GM13977 (cell line): ENCODE measurements at places on chromosomes 13 and 19.

DNA sequence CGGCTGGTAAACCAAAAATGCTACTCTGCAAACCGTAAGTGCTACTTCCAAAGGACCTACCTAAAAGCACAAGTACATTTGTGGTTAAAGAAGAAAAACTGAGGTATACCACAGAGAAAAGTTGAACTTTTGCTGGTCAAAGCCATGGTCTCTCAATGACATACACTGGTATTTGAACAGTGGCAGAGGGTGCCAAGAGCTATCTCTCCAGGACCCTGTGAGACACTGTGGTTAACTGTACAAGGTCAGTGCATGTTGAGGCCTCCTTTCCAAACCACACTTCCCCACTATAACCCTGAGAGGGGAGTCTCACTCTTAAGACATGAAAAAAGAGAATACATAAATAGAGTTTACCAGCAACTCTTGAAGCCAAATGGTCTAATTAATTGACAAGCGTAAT is 49.5 kb downstream of the COL4A1 start:
- DNase-seq, result no peak

GRCh38 chr13:46170268-46170667 is 11.7 kb downstream of the LCP1 start:
- no peak for DNase-seq

GRCh38 chr19:46181388-46181779 is 33.3 kb downstream of the IGFL2 start:
- no peak for DNase-seq

DNA sequence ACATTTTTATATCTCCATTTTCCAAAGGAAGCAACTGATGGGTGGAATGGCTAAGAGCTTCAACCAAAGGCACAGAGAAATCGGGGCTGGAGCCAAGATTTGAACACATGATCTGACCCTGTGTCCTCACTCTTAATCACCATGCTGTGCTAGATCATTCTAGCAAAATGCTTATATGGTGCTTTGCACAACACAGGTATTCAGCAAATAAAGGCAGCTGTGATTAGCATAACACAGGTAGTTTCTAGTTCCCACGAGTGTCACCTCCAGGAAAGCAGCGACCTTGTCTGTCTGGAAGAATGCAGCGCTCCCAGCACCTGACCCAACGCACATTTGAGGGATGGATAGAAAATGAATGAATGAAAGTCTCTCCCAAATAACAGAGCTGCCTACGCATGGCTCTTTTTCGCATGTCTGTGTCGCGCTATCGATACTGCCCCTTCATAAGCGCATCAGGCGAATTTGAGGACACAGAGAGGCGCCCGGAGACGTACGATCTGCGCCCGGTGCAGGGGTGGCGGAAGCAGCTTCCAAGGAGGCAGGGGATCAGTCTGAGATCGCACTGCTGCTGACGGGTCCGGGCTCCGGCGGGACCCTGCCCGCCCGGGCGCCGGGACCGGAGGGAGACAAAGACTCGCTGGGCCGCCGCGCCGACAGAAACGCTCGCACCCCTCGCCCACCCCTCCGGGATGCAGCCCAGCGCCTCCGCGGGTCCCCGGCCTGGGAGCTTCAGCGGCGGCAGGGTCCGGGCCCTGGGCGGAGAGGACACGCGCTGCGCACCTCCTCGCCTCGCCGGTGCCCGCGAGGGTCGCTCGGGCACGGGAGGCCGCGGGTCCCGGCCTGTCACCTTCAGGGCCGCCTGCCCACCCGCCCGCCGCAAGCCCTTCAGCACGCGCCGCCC is 609 bp downstream of the EPS15L1 start:
- DNase-seq, result peak; percentile 61

GRCh38 chr19:30686826-30687566 is 314.8 kb downstream of the ZNF536 start:
- no peak for DNase-seq

DNA sequence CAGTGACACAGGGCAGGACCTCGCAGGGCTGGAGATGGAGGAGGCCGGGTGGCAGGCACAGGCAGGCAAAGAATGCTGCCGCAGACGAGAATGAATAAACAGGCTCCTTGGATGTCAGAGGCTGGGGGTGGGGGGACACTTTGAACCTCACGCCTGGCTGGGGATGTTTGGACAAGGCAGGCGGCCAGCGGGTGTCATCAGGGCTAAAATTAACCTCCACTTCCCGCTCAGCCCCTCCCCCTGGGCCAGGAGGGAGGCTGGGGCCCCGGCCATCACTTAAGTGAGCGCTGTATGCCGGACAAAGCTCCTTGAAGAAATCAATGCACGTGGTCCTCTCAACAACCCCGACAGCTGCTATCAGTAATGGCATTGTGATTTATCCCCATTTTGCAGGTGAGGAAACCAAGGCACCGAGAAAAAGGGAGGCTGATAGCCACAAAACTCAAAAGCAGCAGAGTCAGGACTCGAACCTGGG is 10.3 kb upstream of the FUT5 start:
- no peak for DNase-seq

DNA sequence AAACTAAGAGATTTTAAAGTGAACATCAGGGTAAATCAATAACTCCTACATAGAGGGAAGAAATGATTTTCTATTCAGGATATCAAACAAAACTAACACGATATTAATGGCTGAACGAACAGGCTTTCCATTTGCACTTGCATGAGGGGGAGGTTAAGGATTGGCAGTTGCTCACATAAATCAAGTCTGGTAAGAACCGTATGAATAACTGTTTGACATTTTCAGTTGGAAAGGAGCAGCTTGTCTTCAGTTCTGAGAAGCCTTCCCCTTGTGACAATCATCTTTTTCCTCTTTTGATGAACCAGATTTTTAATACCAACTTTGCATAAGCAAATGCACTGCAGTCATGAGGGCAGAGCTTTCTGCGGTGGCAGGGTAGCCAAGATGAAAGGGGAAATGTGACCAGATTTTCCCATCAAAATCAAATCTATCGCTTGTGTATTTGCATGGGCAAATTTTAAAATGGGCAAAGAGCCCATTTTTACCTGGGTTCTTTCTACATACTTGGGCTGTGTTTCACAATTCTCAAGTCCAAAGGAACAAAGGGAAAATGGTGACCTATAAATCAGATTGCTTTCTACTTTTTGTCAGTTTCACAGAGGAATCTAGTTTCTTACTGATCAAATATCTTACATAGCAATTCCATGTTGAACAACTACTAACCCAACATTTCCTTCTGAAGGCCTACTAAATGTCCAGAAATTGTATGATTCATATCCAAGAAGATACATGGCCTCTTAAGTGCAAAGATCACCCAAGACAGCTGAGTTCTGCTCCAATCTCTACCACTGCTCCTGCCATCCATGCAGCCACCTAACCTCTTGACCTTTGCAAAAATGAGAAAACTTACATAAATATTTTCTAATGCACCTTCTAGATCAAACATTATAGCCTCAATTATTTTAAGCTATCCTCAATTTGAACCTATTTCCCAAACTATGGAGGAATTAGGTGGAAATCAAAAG is 249.6 kb downstream of the OXGR1 start:
- no peak for DNase-seq

GRCh38 chr19:2226051-2226839 is 9.9 kb downstream of the PLEKHJ1 start:
- no peak for DNase-seq

DNA sequence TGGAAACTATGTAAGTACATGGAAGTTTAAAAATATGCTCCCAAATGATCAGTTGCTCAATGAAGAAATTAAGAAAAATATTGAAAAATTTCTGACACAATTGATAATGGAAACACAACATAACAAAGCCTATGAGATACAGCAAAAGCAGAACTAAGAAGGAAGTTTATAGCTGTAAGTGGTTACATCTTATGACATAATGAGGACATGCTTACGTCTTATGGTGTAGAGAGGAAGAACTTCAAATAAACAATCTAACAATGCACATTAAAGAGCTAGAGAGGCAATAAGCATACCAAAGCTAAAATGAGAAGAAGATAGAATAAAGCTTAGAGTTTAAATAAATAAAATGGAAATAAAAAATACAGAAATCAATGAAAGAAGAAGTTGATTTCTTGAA is 50.0 kb upstream of the CEACAM21 start:
- DNase-seq, result no peak

DNA sequence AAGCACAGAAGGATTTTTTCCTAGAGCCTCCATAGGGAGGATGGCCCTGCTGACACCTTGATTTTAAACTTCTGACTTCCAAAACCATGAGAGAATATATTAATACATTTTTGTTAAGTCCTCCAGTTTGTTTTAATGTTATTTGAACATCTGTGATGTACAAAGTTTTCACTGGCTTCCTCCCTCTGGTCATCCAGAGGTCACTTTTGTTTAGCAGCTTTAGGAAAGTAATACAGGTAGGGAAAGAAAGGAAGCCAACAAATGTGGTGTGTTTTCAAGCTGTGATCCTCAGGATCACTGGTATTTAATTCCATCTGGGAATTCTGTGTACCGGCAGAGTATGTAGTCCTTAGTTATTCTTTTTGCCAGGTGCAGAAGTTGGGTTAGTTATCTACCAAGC is 488.8 kb upstream of the ATXN8OS start:
- DNase-seq, result no peak

GRCh38 chr13:24008679-24009078 is 111.4 kb upstream of the C1QTNF9B start:
- no peak for DNase-seq

DNA sequence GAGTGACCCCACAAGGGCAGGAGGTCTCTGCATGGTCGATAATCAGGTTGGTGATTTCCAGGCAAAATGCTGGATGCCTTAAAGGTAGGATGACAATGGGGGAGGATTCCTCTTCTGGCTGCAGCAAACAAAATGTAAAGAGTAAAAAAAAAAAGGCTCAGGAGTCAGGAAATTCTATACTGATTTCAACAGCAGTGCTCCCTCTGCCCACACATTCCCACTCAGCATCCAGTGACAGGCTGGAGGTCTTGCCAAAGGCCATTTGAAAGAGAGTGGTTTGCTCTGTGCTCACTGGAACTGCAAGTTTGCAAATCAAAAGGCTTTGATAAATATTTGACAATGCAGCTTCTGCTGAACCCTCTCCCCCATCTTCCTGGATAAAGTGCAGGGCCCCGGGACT is 135.4 kb downstream of the TNFRSF19 start:
- no peak for DNase-seq

GRCh38 chr13:62129000-62129551 is 713.4 kb upstream of the PCDH20 start:
- DNase-seq, result no peak

GRCh38 chr13:31012655-31013024 is 80.2 kb downstream of the TEX26 start:
- DNase-seq, result no peak

- no peak for DNase-seq
These were observed 125.7 kb downstream of the CRYL1 start for GRCh38 chr13:20399961-20400360.

DNA sequence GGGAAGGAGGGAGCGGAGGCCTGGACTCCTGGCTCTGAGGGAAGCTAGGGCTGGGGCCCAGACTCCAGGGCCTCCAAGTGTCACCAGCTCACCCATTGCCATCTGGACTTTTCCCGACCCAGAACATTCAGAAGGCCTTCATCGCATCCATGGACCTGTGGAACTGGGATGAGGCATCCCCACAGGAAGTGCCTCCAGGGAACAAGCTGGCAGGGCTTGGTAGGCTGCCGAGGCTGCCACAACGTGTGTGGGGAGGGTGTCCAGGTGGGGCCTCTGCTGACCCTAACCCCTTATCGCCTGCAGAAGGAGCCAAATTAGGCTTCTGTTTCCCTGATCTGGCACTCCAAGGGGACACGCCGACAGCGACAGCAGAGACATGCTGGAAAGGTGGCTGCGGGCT is 767 bp downstream of the ETV2 start:
- DNase-seq, result no peak

DNA sequence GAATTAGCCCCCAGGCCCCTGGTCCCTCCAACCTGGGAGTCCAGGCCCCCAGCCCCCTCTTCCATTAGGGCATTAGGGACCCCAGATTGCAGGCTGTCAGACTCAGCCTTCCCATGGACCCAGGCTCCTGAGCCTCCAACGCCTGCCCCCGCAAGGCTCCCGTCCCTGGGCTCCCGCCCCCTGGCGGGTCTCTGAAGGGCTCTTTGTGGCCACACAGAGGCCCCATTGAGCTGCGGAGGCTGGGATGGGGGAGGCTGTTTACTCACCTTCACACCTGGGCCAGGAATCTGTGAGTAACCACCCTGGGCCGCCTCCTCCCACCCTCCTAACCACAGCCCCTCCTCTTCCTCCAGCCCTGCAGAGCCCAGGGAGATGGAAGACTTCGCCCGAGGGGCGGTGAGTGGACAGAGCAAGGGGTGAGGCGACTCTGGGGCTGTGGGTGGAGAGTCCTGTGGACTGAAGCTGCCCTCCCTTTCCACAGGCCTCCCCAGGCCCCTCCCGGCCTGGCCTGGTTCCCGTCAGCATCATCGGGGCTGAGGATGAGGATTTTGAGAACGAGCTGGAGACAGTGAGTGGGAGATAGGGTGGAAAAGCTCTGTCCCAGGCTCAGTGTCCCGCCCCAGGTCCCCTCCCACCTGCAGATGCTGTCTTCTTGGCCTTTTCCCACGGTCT is 4.9 kb downstream of the ARHGEF1 start:
- DNase-seq, result peak; percentile 73

DNA sequence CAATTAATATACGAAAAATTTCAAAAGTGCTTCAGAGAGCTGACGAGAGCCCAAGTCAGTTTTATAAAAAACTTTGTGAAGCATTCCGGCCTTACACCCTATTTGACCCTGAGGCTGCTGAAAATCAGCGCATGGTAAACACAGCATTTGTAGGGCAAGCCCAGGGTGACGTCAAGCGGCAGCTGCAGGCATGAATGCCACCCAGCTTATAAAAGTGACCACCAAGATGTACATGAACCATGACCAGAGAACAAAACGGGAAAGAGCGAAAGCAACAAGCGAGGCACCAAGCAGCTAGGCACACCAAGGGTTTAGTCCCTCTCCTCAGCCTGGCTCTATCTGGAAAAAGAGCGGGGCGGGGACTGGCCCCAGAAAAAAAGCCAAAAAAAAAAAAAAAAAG is 6.0 kb downstream of the SIGLEC11 start:
- no peak for DNase-seq

DNA sequence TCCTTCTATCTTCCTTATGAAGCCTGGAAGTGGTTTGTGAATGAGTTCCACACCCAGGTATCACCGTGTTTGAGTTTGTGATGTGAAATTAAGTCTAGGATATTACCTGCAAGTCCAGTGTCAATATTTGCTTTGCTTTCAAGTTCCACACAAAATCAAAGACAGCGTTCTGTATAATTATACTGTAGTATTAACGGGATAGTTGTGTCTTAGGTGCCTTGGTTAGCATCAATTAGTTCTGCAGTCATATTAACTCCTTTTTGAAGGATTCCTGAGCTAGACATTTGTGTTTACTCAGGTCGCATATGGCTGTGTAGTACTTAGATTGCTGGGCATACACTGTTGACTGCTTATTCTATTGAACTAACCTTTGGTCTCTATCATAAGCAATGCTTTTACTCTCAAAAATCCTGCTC is 54.4 kb downstream of the ERCC5 start:
- no peak for DNase-seq

- DNase-seq, result no peak
These were observed 192.3 kb downstream of the RGCC start for GRCh38 chr13:41649659-41650058.

GRCh38 chr19:55095260-55096060 is 19.8 kb downstream of the EPS8L1 start:
- no peak for DNase-seq
